COR-L47 (cell line): ENCODE measurements at places on chromosomes 1 and 21.
A peak's percentile ranks its signal among the peaks of the same experiment; 100 is the strongest.

DNA sequence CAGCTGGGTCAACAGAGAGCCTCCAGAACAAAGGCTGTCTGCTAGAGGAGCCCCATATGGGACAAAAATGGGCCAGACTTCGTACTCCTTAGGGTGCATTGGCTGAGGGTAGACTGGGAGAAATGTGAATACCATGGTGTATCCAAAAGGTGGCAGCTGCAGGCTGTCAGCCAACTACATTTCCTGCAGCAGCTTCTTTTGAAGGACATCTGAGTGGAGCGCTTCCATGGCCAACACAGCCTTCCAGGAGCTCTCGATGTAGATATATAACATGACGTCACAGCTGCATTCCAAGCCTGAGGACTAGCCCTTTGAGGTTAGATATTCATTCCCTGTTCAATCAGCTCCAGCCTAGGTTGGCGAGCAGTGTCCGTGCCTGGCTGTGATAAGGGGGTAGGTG, 107.7 kb downstream of the MAB21L3 start:
- DNase-seq: peak; percentile 12

DNA sequence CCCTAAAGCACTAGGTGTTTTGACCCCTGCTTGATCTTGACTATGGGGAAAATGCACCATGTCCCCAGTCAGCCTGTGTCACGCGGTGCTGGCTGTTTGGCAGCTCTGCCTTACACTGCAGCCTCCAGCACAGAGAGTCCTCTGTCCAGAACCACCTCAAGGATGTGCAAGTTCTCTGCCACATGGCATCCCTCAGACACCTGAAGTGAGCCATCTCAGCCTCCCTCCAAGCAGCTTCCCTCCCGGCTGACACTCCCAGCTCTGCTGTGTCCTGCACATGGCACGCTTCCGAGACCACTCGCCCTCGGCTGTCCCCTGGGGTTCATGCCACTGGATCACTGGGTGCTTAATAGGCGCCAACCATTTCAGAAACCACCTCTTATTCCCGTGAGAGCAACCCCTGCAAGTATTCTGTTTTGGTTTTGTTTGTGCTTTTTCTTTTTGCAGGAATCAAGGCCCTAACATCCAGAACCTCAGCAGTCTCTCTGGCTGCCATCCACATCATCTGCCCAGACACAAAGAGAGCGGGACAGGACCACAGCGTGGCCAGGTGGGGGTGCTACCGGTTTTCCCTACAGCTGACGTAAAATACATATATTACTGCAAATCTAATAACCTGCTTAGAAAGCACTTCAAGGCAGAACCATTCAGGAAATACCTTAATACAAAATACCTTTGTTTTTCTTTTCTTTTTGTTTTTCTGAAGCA, 45.7 kb downstream of the CAPZB start:
- DNase-seq: peak; percentile 27

- DNase-seq: no peak
Measured at GRCh38 chr1:117826540-117827078, 102.8 kb downstream of the GDAP2 start.

- DNase-seq: no peak
Measured at GRCh38 chr1:211606332-211606913, 27.5 kb upstream of the SLC30A1 start.

DNA sequence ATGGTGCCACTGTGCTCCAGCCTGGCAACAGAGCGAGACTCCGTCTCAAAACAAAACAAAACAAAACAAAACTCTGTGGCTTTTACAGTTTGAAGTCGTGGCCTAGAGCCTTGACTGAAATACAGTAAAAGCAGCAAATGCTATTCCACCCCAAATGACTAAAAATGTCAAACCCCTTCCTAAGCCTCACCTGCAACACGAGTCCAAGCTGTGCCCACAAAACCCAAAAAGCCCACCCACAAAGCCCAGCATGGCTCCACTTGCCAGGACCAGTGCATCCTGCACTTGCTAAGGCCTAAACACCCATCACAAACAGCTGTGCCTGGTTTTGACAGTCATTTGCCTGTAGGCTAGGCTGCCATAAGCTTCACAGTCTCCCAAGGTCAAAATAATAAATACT, 21.3 kb downstream of the VAV3 start:
- no peak for DNase-seq

DNA sequence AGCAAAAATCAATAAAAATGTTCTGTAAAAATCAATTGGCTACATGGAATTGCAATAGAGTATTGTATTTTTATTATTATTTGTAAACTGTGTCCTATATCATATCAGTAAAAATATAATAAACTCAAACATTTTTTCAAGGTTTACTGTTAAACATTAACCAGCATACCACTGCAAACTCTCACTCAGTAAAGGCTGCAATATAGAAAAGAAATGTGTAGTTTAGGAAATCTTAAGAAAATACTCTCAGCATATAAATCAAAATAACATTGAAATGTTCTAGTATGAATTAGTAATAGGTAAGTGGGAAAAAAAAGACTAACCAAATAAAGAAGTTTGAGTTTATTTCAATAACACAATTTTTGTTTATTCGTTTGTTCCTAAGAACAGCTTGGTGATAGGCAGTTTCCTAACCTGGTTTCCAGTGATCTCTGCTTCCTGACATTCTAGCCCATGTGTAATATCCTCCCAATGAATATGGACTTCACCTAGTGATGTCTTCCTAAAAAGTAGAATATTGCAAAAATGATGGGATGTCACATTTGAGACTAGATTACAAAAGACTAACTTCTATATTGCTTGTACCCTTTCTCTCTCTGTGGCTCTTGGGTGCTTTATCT, 870.1 kb downstream of the BRINP3 start:
- DNase-seq: no peak

DNA sequence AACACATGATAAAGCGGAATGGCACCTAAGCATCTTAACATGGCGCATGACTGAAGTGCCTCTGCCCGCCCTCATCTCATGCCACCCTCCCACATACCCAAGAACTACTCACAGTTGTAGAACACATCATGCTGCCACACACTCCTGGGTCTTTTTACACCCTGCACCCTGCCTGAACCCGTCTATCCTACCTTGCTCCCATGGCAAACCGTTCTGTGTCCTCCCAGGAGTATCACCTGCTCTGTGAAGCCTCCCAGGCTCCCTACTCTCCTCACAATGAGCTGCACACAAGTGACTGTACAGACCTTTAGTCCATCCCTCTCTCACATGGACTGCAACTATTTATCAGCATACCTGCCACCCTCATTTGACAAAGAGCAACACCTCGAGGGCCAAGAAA, 144.0 kb downstream of the TGFBR3 start:
- no peak for DNase-seq

GRCh38 chr21:35226328-35226727, 177.2 kb upstream of the RUNX1 start:
- no peak for DNase-seq

- no peak for DNase-seq
Measured at GRCh38 chr21:25487046-25487594, 120.2 kb downstream of the MRPL39 start.

- DNase-seq: no peak
Measured at GRCh38 chr21:35563885-35564451, 496.4 kb downstream of the SETD4 start.
